ENCODE measurements at places on chromosomes 11 and 22.

- H3K27me3 ChIP-seq = no peaks in the 10 kb centered on the region
- peaks cover 14% of the 10 kb centered on the region for H3K36me3 ChIP-seq
- H3K4me3 ChIP-seq = no peak overlapping the region
- peaks cover 80% of the 10 kb centered on the region for H3K4me1 ChIP-seq
Measured at GRCh38 chr11:68527585-68527984, 67.0 kb downstream of the PPP6R3 start.

GRCh38 chr22:29732883-29733282 lies 13.1 kb downstream of the CABP7 start:
- H3K4me3 ChIP-seq = no peak overlapping the region
- H3K36me3 ChIP-seq = no peaks in the 10 kb centered on the region
- H3K27ac ChIP-seq = no peak overlapping the region
- no peak for DNase-seq
- no peaks in the 10 kb centered on the region for H3K4me1 ChIP-seq
- no peaks in the 10 kb centered on the region for H3K27me3 ChIP-seq

DNA sequence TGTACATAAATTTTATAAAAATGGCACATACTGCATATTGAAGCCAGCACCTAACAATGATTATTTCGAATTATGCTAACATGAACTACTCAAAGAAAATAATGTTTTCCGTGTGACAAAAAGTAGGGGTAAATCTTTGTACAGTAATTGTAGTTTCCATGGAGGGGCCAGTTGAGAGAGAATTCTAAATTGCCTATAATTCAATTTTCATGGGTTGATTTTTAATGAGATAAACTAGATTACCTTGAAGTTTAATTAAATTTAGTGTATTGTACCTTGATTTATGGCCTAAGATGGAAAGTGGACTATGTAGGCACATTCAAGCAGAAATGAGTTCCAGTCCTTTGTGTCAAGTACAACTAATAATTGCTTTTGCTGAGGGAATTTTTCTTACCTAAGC lies 5.0 kb downstream of the APLP2 start:
- no peaks in the 10 kb centered on the region for H3K36me3 ChIP-seq
- H3K27ac ChIP-seq = no peak overlapping the region
- H3K4me3 ChIP-seq = no peak overlapping the region

DNA sequence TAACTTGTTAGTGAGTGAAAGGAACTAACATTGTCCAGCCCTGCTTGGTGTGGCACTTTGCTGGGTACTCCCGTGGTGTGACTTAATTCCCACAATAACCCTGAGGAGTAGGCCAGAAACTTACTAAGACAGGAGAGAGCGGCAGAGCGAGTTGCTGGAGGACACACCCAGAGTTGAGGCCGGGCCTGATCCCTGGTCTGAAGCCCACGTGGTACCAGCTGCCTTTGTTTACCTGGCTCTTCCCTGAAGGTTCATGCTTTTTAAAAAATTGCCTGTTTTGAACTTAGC lies 594 bp downstream of the MPST start:
- no peak overlapping the region for H3K27ac ChIP-seq
- peaks cover 10% of the 10 kb centered on the region for H3K4me1 ChIP-seq
- DNase-seq = peak; percentile 13
- no peaks in the 10 kb centered on the region for H3K36me3 ChIP-seq

DNA sequence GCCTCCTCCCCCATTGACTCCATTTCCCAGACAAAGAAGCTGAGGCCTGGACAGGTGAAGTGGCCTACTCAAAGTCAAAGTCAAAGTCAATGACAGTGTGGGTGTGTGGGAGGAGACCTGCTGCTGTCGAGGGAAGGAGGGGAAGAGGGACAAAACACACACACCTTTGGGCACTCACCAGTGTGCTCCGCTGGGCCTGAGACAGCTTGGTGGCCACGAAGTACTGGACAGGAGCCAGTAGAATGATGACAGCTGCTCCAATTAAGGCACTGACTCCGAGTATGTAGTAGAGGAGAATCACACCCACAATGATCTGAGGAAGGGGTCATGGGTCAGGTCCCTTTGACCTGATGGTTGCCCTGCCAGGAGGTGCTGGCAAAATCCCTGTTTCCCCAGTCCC lies 33.6 kb downstream of the ABCC8 start:
- peaks cover 13% of the 10 kb centered on the region for H3K4me1 ChIP-seq
- DNase-seq = no peak
- H3K4me3 ChIP-seq = no peak overlapping the region
- H3K27me3 ChIP-seq = peaks cover 11% of the 10 kb centered on the region

DNA sequence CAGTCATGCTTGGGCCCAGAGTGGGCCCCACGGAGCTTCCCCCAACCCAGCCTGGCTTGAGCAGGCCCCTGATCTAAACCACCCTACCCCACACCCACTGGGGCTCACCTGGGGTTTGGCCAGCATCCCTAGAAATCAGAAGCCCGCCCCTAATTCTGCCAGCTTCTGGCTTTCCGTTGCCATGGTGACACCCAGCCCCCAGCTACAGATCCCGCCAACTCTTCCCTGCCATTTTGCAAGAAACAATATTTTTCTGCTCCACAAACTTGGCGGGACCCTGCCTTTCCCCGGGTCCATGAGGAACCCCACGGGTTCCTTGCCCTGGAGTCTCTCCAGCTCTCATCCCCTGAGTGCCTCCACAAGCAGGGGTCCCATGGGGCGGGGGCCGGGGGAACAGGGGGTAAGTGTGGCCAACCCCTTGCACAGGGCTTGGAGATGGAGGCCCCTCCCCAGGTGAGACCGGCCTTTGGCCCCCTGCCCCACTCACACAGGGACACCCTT lies 90.0 kb downstream of the CDKN1C start:
- no peak overlapping the region for H3K4me3 ChIP-seq
- H3K27me3 ChIP-seq = no peaks in the 10 kb centered on the region
- peaks cover 5% of the 10 kb centered on the region for H3K4me1 ChIP-seq
- H3K36me3 ChIP-seq = no peaks in the 10 kb centered on the region
- no peak for DNase-seq

DNA sequence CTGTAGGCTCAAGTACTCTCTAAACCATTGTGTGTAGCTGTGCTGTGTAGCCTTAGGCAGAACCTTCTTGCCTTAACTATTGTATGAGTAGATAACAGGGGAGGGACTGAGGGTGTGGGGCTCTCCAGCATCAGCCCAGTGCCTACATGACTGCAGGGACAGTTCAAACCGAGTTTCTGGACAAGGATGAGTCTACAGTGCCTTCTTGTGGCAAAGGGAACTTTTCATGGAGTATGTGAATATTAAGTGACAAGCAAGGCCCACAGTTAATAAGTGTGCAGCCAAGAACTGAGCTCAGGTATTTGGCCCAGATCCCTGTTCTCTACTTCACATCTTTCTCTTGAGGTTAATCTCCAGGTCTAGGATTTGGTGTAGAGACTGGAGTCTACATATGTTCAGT lies 424.4 kb upstream of the LARGE1 start:
- DNase-seq = no peak
- H3K36me3 ChIP-seq = no peaks in the 10 kb centered on the region
- H3K27me3 ChIP-seq = no peaks in the 10 kb centered on the region
- H3K4me3 ChIP-seq = no peak overlapping the region
- no peak overlapping the region for H3K27ac ChIP-seq

- no peak for DNase-seq
- H3K4me1 ChIP-seq = peaks cover 31% of the 10 kb centered on the region
- peaks cover 12% of the 10 kb centered on the region for H3K36me3 ChIP-seq
- no peak overlapping the region for H3K4me3 ChIP-seq
Measured at GRCh38 chr22:41598891-41599635, 9.4 kb upstream of the PMM1 start.

GRCh38 chr11:131079036-131079435 lies 162.8 kb upstream of the SNX19 start:
- DNase-seq = no peak
- H3K4me1 ChIP-seq = no peaks in the 10 kb centered on the region
- H3K4me3 ChIP-seq = no peak overlapping the region
- no peaks in the 10 kb centered on the region for H3K36me3 ChIP-seq
- H3K27ac ChIP-seq = no peak overlapping the region

Measured in activated T-cell treated with anti-CD3 and anti-CD28 coated beads, Interleukin-2, amount 50 U/mL, for 72 hours (primary cell).